ENCODE measurements at places on chromosomes 12 and 14.

- DNase-seq = no peak
Measured at GRCh38 chr14:99800781-99801180, 7.6 kb downstream of the EML1 start.

DNA sequence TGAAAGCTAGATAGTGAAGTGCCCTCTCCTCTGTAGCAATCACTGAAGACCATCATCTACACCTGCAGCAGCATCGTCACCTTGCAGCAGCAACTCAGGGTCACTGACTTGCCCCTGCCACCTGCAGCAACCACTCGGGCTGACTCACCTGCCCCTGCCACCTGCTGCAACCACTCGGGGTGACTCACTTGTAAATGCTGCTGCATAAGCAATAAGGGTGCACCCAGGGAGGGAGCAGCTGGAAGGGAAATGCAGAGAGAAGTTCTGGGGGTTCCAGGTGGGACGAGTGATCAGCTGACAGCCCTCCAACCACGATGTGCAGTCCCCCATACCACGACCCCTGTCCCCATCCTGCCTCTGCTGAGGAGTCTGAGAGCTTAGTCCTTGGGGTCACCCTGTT, 357.1 kb upstream of the SFSWAP start:
- DNase-seq = no peak

GRCh38 chr12:107571492-107571891, 114.1 kb upstream of the PWP1 start:
- DNase-seq = no peak

DNA sequence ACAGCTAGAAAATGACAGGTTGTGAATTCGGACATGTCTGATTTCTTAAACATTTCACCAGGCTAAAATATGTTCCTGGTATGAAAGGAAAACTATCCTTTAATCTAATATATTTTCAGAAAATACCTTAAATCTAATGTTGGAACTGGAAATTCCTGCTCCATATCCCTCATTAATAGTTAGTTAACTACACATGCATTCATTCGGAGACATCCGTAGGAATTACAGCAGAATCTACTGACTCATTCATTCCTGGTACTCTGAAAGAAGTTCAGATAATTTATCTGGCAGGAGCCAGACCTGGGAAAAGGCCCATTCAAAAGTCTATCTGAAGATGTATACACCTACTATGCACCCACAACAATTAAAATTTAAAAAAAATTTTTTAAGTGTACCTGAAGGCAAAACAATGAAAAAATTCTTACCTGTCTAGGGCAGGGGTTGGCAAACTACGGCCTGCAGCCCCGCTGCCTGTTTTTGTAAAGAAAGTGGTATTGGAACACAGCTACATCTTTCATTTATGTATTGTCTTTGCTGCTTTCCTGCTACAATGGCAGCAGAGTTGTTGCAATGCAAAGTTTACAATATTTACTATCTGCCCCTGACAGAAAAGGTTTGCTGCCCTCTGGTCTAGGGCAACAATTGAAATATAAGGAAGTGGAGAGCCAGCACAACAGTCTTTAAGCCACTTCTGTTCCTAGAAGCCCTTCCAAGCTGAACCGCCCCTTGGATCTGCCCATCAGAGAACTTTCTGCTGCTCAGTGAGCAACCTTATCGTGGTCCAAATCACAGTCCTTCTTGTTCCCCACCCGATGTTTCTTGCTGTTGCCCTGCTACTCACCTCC, 17.9 kb upstream of the NFYB start:
- DNase-seq = no peak

- DNase-seq = no peak
Measured at GRCh38 chr14:22509036-22509709, 79.9 kb downstream of the DAD1 start.

DNA sequence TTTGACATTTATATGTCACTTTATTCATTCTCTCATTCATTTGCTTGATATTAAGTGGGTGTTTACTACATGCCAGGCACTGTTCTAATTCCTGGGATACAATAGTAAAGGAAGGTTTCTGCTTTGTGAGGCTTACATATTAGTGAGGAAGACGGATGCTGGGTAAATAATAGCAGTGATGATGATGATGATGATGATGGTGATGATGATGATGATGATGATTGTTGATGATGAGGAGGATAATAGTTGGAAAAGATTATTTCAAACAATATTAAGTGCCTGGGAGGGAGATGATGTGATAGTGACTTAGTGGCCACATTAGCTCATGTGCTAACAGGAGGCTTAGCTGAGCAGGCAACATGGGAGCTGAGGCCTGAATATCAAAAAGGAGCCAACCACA, 19.3 kb upstream of the TMEM233 start:
- no peak for DNase-seq

- DNase-seq = no peak
Measured at GRCh38 chr12:62129291-62129690, 130.9 kb upstream of the USP15 start.

- no peak for DNase-seq
Measured at GRCh38 chr12:1838994-1839365, 18.6 kb downstream of the LRTM2 start.

DNA sequence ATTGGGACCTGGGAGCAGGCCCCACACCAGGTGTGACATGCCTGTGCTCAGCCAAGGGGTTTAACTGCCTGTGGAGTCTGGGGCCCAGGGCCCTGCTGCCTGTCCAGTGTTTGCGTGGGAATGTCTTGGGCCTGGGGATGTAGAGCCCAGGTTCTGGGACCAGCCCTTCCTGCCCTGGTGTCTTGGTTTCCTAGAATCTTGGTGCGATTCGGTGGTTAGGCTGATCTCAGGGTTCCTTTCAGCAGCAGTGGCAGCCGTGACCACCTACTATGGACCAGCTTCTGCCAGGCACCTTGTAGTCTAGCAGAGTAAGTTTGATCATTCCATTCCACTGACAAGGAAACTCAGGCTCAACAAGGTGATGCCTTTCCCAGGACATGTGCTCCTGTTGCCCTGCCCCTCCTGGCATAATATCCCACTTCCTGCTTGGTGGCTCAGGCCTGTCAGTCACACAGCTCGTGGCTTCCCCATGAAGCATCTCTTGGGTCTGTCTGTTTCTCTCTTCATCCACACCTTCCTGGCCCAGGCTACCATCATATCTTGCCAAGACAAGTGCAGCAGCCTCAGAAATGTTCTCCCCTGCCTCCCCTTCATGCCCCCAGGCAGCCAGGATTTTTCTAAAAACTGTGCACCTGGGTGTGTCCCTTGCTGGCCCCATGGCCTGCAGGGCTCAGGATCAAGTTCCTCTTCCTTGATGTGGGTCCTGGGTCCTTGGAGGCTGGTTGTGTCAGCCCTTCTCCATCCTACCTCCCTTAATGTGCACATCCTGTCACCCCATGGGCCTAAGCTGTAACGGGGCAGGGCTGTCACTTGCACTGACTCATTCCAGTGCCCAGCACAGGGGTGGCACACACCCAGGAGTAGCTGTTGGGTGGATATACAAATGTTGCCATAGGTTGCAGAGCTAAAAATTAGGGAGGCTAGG, 101.6 kb downstream of the SLC25A47 start:
- no peak for DNase-seq

GRCh38 chr12:52344111-52344510, 22.9 kb upstream of the KRT83 start:
- no peak for DNase-seq

Data from NCI-H2081 (cell line).